Eye (tissue), 1 donor: ENCODE measurements at places on chromosomes 12 and 14.

GRCh38 chr12:85633491-85633890 lies 202.7 kb downstream of the RASSF9 start:
- DNase-seq: no peak

GRCh38 chr14:71448431-71449315 lies 483.6 kb upstream of the RGS6 start:
- DNase-seq: no peak

DNA sequence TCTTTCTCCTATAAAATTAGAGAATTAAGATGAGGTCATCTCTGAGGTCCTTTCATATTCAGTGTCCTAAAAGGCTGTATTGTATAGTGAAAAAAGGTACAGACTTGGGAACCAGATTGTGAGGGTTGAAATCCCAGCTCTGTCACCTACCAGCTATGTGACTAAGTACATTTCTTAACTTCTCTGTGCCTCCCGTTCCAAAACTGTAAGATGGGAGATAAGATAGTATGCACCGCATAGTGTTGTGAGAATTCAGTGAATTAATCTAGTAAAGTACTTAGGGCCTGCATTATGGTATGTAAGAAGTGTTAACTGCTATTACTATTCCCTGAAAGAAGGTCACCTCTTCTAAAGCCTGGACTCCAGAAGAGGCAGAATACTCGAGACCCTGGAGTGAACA lies 60.6 kb downstream of the GNG2 start:
- no peak for DNase-seq

- no peak for DNase-seq
These were observed 113.9 kb downstream of the KTN1 start for GRCh38 chr14:55693904-55694303.

DNA sequence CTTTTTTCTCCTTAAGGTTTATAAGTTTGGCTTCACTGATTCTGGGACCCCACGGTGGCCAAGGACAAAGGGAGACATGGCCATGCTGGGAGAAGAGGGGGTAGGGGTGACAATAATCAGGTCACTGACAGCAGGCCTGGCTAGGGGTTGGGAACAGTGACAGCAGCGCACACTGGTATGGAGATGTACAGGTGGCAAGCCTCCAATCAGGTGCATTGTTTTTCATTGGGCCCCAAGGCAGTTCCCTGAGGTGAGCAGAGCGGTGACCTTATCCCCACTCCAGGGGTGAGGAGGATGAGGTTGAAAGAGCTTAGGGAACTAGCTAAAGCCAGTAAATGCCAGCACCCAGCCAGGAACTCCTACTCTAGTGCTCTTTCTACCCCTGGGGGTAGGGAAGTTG lies 1.4 kb downstream of the SYNDIG1L start:
- no peak for DNase-seq

GRCh38 chr12:103546959-103547358 lies 40.1 kb upstream of the STAB2 start:
- no peak for DNase-seq

GRCh38 chr14:54486685-54487084 lies 2.1 kb downstream of the GMFB start:
- no peak for DNase-seq

GRCh38 chr12:115583591-115583990 lies 693.9 kb downstream of the MED13L start:
- no peak for DNase-seq

DNA sequence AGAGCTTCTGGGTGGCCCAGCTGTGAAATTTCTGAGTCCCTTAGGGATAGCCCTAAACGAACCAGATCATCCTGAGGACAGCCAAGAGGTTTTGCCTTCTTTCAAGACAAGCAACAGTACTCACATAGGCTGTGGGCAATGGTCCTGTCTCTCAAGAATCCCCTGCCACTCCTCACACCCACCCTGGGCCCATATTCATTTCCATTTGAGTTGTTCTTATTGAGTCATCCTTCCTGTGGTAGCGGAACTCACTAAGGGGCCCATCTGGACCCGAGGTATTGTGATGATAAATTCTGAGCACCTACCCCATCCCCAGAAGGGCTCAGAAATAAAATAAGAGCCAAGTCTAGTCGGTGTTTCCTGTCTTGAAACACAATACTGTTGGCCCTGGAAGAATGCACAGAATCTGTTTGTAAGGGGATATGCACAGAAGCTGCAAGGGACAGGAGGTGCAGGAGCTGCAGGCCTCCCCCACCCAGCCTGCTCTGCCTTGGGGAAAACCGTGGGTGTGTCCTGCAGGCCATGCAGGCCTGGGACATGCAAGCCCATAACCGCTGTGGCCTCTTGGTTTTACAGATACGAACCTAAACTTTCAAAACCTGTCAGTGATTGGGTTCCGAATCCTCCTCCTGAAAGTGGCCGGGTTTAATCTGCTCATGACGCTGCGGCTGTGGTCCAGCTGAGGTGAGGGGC lies 38.9 kb downstream of the DAD1 start:
- DNase-seq: no peak

DNA sequence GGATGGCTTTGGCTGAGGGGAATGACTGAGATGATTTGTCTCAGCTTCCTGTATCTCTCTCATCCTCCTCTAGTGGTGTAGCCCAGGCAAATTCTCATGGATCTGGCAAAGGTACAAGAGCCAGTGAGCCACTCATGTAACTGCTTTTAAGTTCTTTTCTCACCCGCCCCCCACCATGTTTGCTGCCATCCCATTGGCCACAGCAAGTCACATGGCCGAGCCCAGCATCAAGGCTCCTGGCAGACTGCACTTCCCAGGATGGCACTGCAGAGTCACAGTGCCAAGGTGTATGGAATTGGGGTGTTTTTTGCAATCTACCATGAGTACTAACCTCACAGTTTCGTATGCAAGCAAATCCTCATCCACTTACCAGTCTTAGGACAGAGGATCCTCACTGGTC lies 50.9 kb downstream of the CHST11 start:
- no peak for DNase-seq

- no peak for DNase-seq
These were observed 8.5 kb upstream of the PLEKHH1 start for GRCh38 chr14:67524634-67524963.

GRCh38 chr14:20143911-20144310 lies 5.3 kb downstream of the OR4N5 start:
- no peak for DNase-seq

- no peak for DNase-seq
These were observed 63.7 kb downstream of the DNAI7 start for GRCh38 chr12:25131270-25131669.

GRCh38 chr12:124073356-124074035 lies 100.5 kb downstream of the ZNF664 start:
- no peak for DNase-seq

DNA sequence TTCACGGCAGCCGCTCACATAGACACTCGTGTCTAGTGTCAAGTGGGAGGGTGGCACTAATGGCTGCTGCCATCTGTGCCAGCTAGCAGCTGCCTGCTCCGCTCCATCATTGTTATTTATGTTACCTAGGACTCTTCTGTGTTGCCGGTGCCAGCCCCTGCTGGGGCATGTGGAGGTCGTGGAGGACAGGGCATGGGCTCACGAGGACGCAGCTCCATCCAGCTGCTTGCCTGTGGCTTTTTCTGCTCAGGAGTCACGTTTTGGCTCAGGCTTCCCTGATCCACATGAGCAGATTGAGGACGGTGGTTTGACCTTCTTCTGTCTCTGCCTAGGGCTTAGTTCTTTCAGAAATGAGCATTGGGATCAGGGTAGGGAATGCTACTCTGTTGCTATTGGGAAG lies 31.2 kb downstream of the TPCN1 start:
- DNase-seq: no peak

DNA sequence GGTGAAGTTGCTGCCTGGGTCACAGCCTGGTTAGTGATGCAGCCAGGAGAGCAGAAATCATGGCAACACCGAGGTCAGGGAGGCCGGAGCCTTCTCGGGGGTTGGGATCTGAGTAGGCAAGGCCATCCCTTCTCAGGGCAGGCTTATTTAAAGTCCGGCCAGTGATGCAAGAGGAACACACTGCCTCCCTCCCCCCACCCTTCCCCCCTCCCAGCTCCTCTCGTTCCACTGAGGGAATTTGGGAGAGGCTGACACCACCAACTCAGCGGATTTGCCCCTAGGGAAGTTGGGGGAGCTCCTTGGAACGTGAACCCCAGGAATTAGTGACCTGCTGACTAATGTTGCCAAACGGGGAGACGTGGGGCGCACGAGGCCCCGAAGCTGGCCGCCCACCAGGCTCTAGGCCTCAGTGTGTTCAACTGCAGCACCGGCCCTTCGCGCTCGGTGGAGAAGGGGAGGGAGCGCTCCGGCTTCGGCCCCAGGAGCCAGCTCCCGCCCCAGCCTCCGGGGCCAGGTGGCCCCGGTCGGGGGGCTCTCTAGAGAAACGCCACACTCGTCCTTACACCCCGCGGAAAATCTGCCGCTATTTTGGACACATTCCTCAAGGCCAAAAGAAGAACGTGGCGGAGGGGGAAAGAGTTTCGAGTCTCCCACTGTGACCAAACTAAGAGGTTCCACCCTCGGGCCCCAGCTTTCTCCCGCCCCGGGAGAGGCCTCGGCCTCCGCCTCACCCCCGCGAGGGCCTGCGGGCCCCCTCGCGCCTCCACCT lies 1.6 kb downstream of the CTDSP2 start:
- peak; percentile 70 for DNase-seq

GRCh38 chr12:46124132-46124847 lies 133.9 kb upstream of the SCAF11 start:
- no peak for DNase-seq

DNA sequence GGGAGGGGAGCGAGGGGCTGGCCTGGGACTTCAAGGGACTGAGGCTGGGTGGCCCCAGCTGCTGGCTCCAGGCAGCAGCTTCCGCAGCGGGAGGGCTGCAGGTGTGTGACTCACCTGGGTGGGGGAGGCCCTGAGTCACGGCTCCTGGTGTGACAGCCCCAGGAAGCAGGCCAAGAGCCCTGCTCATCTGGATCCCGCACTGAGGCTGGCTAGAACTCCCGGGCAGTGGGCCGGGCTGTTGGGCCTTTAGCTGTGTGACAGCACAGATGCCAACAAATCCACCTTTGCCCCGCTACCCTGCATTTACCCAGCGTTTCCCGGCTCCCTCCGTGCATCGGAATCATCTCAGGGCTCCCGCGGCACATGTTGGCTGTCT lies 180.0 kb upstream of the PRMT8 start:
- no peak for DNase-seq

DNA sequence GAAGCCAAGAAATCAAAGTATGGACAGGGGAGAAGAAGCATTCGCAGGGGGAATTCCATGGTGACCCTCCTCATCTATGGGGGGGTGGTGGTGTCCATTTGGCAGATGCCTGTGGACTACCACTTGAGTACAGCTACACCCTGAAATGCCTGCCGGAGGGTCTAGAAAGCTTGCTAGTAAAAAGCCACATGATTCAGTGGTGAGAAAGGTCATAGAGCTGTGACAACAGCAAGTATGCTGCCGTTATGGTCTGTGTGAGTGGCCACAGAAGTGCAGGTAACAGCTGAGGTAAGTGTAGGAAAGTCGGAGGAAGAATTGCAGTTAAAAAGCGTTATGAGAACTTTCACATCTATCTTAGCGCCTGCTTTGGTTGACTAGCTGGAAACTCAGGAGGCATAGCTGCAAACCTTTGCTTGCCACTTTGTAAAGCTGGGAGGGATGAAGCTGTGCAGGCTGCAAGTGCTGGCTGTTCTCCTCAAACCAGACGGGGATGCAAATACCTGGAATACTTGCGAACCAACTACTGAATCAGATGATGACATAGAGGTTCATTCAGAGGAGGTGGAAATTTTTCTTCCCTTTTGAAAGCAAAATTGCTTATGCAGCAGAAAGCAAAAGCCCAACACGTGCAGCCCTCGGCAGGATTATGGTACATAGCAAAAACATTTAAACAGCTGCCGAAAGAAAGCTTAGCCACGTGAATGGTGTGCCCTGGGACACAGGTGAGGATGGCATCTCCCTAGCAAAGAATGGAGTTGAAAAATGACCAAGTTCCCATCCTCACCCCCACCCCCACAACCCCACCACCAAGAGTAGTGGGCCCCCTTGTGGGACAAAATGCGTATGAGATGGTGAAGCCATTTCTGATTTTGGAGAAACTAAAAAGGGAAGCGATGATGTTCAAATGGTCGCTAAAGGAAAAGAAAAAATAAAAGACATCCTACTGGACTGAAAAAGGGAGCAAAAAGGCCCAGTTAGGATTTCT lies 287.0 kb downstream of the RERGL start:
- no peak for DNase-seq

DNA sequence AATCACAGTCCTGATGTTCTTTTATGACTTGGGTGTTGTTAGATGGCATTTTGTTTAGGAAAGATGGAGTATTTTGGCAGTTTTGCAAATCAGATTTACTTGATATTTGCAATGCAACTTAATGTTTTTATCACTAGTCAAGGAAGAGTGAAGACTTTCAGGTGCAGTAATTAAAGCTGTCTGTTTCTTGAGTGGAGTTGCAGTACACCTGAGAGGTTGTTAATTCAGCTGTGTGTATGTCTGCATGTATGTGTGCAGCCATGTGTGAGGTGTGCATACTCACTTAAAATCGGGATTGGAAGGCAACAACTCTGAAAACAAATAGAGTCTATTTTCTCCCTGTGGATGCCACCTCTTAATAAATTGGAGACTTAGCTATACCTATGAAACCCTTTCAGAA lies 94.5 kb downstream of the RMST start:
- DNase-seq: no peak

- no peak for DNase-seq
These were observed 235.7 kb downstream of the TTC8 start for GRCh38 chr14:89060191-89060590.

GRCh38 chr14:51182131-51182565 lies 57.9 kb upstream of the TMX1 start:
- DNase-seq: peak; percentile 80

- no peak for DNase-seq
These were observed 9.1 kb downstream of the PTCSC3 start for GRCh38 chr14:36167431-36167830.

DNA sequence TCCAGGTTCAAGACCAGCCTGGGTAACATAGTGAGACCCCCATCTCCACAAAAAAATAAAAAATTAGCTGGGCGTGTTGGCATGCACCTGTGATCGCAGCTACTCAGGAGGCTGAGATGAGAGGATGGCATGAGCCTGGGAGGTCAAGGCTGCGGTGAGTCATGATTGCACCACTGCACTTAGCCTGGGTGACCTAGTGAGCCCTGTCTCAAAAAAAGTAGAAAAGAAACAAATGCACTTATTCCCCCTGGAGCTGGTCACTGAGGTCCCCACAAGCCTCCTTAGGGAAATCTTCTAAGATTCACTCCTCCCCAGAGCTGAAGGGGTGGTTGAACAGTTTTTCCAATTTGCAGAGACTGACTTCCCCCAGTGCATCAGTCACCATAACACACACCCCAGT lies 1.6 kb downstream of the CD9 start:
- DNase-seq: no peak
